ENCODE measurements at places on chromosomes 2 and 18.
A peak's percentile ranks its signal among the peaks of the same experiment; 100 is the strongest.

GRCh38 chr2:15260835-15261234 is 300.3 kb downstream of the NBAS start:
- DNase-seq = no peak

DNA sequence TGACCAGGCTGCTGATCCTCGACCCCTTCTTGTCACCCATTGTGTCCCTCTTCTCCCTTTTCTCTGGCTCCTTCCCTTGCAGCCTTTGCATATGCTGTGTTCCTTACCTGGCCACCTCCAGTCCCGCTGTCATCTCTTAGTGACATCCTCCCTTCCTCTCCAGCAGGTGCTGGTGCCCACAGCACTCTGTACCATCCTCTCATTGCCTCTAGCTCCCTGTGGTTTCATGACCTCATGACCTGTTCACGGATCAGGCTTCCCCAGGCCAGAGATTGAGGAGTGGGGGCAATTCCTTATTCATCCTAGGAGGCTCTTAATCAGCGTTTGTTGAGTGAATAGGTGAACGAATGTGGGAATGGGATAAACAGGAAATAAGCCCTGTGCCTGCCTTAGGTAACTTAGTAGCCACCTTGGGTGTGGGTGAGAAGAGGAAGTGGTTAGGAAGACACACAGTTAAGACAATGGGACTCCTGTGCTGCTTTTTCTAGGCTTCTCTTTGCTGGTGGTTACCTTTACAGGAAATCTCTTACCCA is 35.5 kb downstream of the ITGA6 start:
- no peak for DNase-seq

- peak; percentile 63 for DNase-seq
These were observed 780.4 kb upstream of the NRXN1 start for GRCh38 chr2:51812138-51812866.

- no peak for DNase-seq
These were observed 181.0 kb upstream of the HNRNPA3 start for GRCh38 chr2:177031438-177032180.

DNA sequence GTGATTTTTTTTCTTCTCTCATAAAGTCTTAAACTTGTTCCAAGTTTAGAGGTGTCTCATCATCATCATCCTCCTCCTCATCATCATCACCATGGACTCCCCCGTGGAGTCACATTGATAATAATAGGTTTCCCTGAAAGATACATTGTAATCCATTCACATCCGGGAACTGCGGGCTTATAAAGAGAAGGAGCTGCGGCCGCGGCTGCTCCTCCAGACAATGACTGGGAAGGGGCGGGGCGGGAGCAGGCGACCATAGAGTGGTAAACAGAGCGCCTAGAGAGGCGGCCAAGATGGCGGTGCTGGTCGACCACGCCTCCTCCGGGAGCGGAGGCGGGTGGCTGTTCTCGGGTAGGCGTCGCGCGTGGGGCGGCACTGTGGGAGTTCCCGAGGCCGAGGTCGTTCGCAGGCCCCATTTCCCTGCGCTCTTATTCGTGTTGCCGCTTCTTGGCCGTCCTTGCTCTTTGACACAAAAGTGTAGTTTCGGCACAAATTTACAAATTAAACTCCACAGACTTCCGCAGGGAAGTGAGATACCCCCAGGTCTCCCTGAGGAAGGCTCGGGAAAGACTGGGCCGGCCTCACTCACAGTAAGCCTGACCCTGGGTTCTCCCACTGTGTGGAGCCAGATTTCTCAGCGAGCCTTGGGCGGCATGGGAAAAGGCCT is 1.8 kb upstream of the TCF4 start:
- DNase-seq = peak; percentile 89

Data from astrocyte (in vitro differentiated cells and primary cell).